ENCODE measurements at places on chromosomes 1 and 21.

- DNase-seq, result peak; percentile 14
Measured at GRCh38 chr21:36325373-36326010, 5.5 kb downstream of the MORC3 start.

- no peak for DNase-seq
Measured at GRCh38 chr1:6207921-6208320, 2.0 kb downstream of the RNF207 start.

DNA sequence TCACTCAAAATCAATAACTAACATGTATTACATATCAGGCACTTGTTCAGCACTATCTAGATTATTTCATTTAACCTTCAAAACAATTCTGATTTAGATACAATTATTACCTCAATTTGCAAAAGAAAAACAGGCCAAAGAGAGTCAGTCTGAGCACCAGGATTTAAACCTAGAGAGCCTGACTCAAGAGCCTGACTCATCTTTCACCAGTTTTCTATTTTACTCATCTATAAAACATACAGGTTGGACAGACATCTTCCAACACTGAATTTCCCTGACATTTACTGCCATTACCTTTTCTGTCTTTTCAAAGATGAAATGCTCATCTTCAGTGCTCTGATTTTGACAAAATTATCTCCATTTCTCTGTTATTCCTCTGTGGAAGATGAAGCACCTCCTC lies 116.5 kb downstream of the MRPL39 start:
- no peak for DNase-seq

- DNase-seq, result peak; percentile 98
Measured at GRCh38 chr1:201503397-201504176, 3.3 kb downstream of the CSRP1 start.

GRCh38 chr1:203177470-203178039 lies 1.9 kb upstream of the MYBPH start:
- DNase-seq, result no peak

DNA sequence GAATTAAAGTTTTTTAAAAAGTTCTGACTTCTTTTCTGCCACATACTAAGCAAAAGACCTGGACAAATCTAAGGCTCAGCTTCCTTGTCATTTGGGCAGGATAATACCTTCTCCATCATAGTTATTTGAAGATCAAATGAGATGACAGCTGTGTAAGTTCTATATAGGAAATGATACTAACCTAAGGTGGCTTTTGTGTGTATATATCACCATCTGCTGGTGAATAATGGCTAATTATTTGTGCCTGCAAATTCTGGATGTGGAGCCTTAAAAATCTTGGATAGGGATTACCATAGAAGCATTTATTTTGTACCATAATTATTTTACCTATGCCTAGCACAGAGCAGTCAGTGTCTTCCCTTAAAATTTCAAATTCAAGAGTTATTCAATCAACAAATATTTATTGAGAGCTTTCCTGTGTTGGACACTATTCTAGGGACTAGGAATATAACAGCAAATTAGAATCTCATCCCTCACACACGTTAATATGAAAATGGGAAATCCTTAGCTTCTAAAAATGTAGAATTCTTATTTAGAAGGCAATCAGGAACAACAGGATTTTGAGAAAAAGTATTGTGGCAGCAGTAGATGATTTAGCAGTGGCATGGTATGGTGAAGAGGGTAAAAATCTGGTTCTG lies 89.8 kb downstream of the TMEM200B start:
- peak; percentile 56 for DNase-seq

DNA sequence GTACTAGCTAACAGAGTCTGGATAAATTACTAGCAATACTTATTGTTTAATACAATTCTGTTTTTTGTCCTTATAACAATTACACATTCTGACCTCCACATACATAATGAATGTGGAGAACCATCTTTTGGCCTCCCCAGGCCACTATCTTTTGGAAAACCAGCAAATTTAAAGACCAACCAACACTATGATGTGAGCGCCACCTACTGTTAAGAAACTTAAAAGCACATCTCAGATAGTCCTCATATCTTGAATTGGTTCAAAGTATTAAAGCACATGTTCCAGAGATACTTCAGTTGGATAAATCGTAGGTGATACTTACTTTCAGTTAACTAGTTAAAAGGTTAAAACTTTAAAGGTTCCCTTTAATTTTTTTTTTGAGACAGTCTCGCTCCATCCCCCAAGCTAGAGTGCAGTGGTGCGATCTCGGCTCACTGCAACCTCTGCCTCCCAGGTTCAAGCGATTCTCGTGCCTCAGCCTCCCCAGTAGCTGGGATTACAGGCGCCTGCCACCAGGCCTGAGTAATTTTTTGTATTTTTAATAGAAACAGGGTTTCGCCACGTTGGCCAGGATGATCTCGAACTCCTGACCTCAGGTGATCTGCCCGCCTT lies 29.3 kb upstream of the USP1 start:
- peak; percentile 75 for DNase-seq

GRCh38 chr21:43266534-43266933 lies 97.7 kb downstream of the CRYAA start:
- no peak for DNase-seq

DNA sequence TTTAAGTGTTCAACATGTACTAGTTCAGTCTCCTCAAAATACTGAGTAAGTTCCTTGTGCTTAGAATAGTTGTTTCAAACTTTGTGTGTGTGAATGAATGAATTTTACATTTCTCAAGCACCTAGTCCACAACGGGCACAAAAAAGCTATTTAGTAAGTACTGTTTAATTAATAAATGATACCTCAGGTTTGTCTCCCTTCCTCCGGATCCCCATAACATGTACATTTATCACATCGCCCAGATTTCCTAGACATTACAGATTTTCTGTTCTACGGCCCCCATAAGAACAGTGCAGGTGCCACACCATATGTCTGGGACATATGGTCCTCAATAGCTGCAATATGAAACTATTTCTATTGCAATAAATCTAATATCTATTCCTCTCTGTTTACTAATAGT lies 1.3 kb upstream of the TTF2 start:
- DNase-seq, result no peak

- DNase-seq, result no peak
Measured at GRCh38 chr1:240058049-240058448, 33.6 kb upstream of the FMN2 start.

DNA sequence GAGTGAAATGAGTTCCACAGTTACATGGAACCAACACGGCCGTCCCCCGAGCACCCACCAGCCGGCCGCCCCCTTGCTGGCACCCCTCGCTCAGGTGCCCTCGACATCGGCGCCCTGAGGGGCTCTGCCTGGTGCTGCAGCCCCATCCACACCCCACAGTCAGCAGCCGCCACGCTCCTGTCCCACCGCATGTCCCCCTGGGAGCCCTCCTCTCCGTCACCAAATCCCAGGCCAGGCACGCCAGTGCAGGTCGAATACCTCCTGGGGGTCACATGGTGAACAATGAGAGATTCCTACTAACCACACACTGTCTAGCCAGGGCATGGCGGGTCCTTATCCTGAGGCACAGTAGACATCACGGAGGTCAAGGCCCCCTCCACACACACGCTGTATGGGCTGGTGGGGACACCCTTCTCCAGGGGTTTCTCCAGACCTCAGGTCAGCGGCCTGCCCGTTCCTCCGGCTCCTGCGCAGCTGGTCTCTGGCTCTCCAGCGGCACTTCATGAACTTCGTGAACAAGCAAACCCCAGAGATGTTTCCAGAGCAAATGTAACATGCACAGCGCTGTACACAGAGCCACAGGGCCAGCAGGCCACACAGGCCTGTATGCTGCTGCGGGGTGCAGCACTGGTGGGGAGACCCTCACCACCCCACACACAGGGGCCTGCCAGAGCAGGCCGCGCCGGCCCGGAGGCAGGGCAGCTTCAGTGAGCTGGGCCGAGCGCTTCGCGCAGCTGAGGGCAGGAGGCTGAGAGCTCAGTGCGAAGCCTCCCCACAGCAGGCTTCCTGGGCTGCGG lies 21.8 kb downstream of the POFUT2 start:
- no peak for DNase-seq

DNA sequence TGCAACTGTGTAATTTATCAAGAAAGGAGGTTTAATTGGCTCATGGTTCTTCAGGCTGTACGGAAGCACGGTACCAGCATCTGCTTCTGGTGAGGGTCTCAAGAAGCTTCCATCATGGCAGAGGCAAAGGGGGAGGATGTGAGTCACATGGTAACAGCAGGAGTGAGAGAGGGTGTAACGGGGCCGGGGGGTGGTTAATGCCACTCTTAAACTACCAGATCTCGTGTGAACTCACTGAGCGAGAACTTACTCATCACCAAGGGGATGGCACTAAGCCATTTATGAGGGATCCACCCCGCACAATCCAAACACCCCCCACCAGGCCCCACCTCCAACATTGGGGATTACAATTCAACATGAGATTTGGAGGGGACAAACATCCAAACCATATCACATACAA lies 21.0 kb upstream of the IFFO2 start:
- DNase-seq, result no peak

- no peak for DNase-seq
Measured at GRCh38 chr21:19468991-19469715, 1065.6 kb upstream of the TMPRSS15 start.

DNA sequence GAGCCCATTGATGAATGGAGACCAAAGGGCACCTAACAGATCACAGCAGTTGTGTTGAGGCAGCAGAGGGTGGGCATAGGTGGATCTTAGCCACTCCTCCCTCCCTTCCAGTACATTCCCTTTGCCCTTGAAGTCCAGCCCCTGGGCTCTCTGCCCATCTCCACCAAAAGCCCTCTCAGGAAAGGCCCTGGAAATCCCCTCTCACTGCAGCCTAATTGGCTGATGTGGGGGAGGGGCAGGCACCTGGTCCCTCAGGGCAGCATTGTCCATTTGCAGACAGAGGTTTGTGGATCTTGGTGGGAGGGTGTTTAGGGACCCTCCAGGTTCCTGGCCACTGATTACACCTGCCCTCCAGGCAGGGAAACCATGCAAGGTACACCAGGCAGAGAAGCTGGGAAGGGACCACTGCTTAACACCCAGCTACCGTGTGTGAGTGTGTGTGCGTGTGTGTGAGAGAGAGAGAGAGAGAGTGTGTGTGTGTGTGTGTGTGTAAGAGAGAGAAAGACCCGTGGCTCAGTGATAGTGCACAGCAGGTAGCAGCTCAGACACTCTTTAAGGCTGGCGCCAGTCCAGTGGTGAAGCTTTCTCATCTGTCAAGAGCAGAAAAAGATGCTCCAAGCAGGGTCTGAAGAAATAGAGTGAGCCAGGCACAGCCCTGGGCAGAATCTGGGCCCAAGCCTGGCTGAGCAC lies 71.1 kb downstream of the MATN1 start:
- DNase-seq, result peak; percentile 29

- peak; percentile 61 for DNase-seq
Measured at GRCh38 chr1:93874025-93874651, 4.9 kb downstream of the DNTTIP2 start.

GRCh38 chr1:3918966-3919611 lies 19.0 kb upstream of the C1orf174 start:
- DNase-seq, result no peak

- no peak for DNase-seq
Measured at GRCh38 chr1:111290104-111290503, 547 bp upstream of the CHIA start.

DNA sequence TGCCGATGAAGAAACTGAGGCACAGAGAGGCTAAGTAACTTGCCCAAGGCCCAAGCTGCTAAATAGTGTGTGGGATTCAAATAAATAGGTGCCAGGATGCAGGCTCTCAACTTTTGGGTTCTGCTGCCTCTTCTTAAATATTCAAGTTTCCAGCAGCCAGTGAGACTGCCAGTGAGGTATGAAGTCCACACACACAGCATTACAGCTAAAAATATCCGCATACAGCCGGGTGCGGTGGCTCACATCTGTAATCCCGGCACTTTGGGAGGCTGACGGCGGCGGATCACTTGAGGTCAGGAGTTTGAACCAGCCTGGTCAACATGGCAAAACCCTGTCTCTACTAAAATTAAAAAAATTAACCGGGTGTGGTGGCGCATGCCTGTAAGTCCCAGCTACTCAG lies 78.4 kb upstream of the DIRAS3 start:
- no peak for DNase-seq

DNA sequence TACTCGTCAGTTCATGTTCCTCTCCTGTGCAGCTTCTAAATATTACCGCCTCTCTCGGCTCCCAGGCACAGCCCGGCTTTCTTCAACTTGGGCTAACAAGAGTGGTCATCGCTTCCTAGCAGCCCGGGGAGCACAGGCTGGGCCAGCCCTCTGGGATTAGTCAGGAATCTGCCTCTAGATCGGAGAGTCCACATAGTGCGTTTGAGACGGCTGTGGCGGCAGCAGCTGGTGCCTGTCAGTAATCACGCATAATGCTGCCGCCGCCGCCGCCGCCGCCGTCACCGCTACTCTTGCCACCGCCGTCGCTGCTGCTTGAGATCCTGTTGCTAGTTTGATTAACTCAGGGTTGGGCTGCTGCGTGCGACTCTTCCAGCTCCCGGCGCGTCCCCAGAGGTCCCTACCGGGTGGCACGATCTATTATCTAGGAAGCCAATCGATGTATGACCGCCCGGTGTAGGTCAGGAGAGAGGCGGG lies at the start of gene RXRG:
TSS of gene RXRG (minus strand) at position 230 of the 474 bp plus-strand sequence. CDS start 233 bp downstream, outside the sequence.
- peak; percentile 21 for DNase-seq

DNA sequence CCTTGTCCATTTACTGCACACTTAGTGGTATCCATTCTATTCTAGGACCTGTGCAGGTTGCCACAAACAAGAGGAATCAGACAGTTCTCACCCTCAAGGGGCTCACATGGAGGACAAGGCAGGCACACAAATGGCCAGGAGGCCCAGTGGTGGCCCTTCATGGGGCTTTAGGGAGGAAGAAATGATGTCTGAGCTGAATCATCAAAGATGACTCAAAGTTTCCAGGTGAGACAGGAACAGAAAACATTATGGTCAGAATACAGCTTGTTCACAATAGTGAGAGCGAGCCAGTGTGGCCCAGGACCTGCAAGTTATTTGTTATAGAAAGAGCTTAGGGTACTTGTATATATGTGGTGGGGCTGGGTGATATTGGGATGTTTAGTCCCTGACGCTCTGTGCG lies 26.4 kb downstream of the SHISAL2A start:
- peak; percentile 20 for DNase-seq

- DNase-seq, result no peak
Measured at GRCh38 chr1:204368996-204369726, 9.4 kb upstream of the PLEKHA6 start.

DNA sequence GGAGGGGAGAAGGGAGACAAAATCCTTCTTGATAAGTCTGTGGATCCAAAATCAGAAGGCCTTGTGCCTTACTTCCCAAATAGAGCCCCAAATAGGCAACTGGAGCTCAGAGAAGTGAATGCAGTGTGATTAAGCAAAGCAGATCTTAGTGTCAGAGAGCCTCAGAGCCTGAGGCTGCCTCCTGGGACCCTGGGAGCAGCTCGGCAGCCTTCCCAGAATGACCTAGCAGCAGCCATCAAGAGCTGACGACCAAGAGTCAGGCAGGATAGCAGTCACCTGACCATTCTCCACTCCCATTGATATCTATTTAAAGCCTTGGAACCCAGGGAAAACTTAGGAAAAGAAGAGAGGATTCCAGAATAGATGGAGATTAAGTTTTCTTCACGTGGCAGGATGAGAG lies 78.0 kb upstream of the SMYD2 start:
- DNase-seq, result no peak

- DNase-seq, result peak; percentile 54
Measured at GRCh38 chr1:54506594-54506993, 41.4 kb upstream of the ACOT11 start.

DNA sequence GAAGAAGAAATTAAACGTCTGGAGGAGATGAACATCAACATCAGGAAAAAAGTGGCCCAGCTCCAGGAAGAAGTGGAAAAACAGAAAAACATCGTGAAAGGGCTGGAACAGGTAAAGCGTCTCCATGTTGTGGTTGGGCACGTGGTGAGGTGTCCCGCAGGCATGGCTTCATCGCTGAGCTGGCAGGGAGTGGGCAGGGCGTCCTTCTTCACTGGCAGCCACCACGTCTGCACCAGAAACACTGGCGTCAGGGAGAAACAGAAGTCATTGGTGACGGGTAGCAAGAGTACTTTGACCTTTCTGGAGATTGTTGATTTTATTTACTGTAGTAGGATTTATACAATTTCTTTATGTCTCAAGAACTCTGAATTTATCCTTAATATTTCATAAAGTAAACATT lies 59.0 kb upstream of the DIP2A start:
- no peak for DNase-seq
